GM23338 (cell line): ENCODE measurements at places on chromosomes 2 and 18. TPM values are rescaled to one million over a fixed set of nuclear protein-coding genes. Genes with fewer than 3 reads are reported as not detected.

DNA sequence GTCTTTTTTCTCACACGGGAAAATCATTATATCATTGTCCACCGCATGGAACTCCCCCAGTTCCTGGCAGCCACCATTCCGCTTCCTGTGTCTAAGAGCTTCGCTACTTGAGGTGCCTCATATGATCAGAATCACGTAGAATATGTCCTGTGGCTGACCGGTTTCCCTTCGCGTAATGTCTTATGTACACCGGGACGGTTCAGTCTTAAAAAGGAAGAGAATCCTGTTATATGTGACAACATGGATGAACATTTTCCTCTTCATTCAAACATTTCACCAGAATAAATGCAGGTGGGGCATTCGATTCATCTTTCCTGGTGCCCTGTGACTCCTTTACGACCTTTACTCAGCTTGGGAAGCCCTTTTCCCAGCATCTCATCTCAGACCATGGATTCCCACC, 131.7 kb upstream of the TWIST2 start:
- DNase-seq: no peak

GRCh38 chr2:172105471-172106107, 2.9 kb upstream of the DLX2 start:
- peak; percentile 42 for DNase-seq

GRCh38 chr18:13620206-13620672, 106.1 kb downstream of the FAM210A start:
- no peak for DNase-seq

- no peak for DNase-seq
Observed at GRCh38 chr2:25320077-25320476, 21.6 kb downstream of the DNMT3A start.

GRCh38 chr2:156340804-156341451, 8.4 kb upstream of the NR4A2 start:
- DNase-seq: peak; percentile 64

FKBP7 gene
- 8.3 and 8.6 TPM in 2 replicates for total RNA-seq

GRCh38 chr2:74659462-74659861, 5.4 kb downstream of the SEMA4F start:
- no peak for DNase-seq

DNA sequence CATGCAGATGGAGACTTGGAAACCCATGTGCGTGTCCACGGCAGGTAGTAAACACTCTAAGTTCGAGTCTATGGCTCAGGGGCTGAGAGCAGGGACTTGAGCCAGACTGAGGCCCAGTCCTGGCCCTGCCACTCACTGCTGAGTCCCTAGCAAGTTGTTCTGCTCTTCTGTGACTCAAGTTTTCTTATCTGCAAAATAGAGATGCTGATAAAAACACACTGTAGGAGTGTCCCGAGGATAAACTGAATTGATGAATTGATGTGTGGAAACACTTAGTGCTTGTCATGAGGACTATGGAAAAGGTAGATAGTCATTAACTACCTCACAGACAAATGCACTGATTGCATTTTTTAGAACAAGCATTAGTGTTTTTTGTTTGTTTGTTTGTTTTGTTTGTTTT, 73.2 kb downstream of the BOLA3 start:
- no peak for DNase-seq

NDUFS1 gene
- 79.8 and 97.9 TPM in 2 replicates for total RNA-seq

- no peak for DNase-seq
Observed at GRCh38 chr2:10478298-10478625, 30.1 kb upstream of the ODC1 start.

DNA sequence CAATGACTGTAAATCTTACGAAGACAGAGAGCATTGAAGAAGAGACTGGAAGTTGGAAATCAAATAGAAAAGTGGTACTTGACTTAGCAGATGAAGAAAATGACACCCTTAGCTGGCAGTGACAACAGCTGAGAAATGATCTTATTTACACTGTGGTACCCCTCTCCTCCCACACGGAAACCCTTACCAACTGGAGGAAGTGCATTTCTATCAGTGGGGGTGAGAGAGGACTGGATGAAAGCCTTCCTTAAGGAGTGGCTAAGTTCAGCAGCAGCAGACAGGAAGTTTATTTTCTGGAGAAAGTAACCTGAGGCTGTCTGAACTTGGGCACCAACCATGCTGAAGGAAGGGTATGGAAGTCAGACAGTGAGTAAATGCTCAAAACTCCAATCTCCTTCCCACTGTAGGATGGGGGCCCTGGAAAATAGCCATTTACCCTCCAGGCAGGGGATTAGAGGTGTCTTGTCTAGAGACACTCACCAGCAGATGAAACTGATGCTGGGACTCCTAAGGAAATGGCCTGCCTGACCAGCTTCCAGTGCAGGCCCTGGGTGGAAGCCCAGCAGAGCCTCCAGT, 160.2 kb upstream of the NCK2 start:
- DNase-seq: no peak

- no peak for DNase-seq
Observed at GRCh38 chr2:145617906-145618305, 1098.0 kb upstream of the ZEB2 start.

LAPTM4A gene
- total RNA-seq: 123 and 157 TPM in 2 replicates

PELI1 gene
- total RNA-seq: 56.6 and 61.8 TPM in 2 replicates

DNA sequence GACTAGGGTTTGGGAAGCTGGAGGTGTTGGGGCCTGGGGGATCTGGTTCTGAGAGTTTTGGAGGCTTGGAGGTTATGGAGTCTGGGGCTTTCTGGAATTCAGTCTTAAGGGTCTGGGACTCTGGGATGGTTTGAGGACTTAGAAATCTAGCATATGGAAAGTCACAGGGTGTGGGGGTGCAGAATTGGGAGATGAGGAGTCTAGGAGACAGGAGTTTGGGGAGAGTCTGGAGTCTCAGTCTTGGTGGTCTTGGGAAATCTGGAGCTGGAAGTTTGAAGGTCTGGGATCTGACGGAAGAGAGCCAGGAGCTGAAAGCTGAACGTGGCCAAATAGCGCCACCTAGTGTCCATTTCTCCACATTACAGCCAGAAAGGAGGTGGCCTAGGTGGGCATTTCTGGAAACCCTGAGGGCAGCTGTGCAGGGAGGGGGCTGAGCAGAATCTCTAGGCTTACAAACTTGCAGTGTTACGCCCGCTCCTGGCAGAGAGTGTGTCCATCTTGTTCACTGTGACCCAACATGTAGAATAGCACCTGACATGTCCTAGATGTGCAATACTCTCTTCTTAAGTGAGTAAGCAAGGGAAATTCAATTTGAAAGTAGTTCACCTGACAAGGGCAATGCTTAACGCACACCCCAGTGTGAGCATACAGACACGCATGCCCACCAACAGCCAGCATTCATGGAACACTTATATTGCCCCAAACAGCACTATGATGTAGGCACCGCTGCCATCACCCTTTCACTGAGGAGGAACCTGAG, 204.8 kb downstream of the TFCP2L1 start:
- peak; percentile 86 for DNase-seq

DNA sequence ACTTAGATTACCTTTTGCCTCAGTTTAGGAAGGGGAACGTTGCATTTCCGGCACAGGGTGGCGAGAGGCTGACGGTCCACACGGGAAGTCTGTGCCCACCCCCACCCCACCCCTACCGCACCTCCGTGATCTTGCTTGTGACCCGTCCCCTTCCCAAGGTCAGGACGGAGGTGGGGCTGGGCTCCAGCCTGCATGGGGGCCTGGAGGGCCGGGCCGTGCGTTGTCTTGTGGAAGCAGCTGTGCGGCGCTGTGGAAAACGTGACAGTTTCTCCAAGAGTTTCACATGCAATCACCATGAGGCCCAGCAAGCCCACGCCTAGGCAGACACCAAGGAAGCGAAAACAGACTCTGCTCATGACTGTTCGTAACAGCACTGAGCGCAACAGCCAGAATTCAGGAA, 76.8 kb upstream of the HDAC4 start:
- no peak for DNase-seq

GRCh38 chr2:168773719-168774521, 28.5 kb upstream of the NOSTRIN start:
- peak; percentile 76 for DNase-seq

- no peak for DNase-seq
Observed at GRCh38 chr2:157439824-157440186, 4.1 kb downstream of the CYTIP start.

MC2R gene
- total RNA-seq: not detected in 2 replicates

- no peak for DNase-seq
Observed at GRCh38 chr2:31199206-31199605, 18.1 kb downstream of the CAPN14 start.

ERFE gene
- 2.5 and 3.3 TPM in 2 replicates for total RNA-seq

- no peak for DNase-seq
Observed at GRCh38 chr2:217804791-217805667, 197.8 kb downstream of the TNS1 start.

EFEMP1 gene
- total RNA-seq: 20.2 and 22.5 TPM in 2 replicates

GRCh38 chr2:159895258-159896065, 97.5 kb upstream of the CD302 start:
- DNase-seq: no peak

- DNase-seq: no peak
Observed at GRCh38 chr2:89848763-89849368, 1157.4 kb downstream of the RPIA start.

GRCh38 chr18:61748004-61748403, 144.8 kb downstream of the RNF152 start:
- peak; percentile 45 for DNase-seq

PPP1CB gene
- 118 and 146 TPM in 2 replicates for total RNA-seq

MC4R gene
- not detected in 2 replicates for total RNA-seq
